Brain (organoid and tissue), 16 donors: ENCODE measurements at places on chromosomes 16 and 17. TPM values are rescaled to one million over a fixed set of nuclear protein-coding genes. Genes with fewer than 3 reads are reported as not detected.

GRCh38 chr17:8312251-8312650 lies 2.2 kb downstream of the ARHGEF15 start:
- DNase-seq = no peak

GRCh38 chr16:17784073-17784472 lies 313.3 kb upstream of the XYLT1 start:
- peak; percentile 38 for DNase-seq

DNA sequence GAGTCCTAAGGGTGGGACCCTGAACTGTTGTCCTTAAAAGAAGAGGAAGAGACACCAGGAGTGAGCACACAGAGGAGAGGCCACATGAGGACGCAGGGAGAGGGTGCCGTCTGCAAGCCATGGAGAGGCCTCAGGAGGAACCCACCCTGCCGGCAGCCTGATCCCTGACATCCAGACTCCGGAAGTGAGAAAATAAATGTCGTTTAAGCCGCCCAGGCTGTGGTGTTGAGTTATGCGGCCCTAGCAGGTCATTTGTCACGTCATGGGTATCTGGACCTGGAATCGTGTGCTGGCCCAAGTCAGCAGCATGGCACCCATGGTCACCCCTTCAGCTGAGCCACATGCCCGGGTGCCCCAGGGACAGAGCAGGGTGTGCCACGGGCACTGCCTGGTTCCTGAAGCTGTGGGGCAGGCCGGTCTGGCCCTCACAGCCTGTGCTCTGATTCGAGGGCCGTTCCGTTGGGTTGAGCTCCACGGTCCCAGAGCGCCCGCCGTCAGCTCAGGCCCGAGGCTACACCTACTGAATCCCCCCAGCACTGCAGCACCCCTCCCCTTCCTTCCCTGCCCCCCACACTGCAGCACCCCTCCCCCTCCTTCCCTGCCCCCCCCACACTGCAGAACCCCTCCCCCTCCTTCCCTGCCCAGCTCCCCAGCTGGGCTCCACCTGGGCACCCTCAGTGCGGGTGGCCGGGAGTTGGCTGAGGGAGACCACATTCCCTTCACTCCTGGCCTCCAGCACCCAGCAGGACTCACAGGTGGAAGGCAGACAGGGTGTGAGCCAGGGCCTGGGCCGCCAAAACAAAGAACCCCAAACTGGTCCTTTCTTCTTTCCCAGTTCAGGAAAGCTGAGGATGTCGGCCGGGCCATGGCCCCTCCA lies 2.7 kb upstream of the CCDC57 start:
- DNase-seq = no peak

DNA sequence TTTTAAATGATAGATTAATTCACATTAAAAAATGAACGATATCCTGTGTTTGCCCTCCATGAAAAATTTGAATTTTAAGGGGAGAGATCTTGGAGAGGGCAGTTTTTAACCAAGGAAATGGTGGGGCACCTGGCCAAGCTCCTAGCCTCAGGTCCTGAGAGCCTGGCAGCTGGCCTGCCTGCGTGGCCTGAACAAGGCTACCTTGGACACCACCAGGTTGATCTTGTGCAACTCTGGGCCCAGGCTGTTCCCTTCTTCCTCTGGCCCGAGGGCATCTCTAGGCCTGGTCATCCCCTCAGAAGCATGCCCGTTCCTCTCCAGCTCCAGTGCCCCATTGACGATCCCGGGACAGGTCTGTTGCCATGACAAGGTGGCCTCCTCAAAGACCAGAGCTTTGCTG lies 33.4 kb upstream of the LONP2 start:
- DNase-seq = no peak

- no peak for DNase-seq
These were observed 354.9 kb upstream of the CDH8 start for GRCh38 chr16:62391134-62391533.

DNA sequence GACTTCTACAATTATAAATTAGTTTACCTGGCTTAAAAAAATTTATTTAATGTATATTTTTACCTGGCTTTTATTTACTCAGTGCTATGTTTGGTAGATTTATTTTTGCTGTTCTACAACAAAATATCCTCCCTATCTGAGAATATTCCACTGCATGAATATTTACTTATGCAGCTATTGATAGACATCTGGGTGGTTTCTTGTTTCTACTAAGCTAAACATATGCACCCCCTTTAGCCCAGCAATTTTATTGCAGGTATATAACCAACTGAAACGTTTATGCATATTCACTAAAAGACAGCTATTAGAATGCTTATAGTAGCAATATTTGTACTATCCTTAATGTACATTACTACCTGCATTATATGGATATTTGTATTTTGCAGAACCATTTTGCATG lies 187.7 kb upstream of the CPHXL start:
- no peak for DNase-seq

GRCh38 chr16:87927195-87927562 lies 9.2 kb downstream of the CA5A start:
- DNase-seq = no peak

GRCh38 chr17:75632863-75633485 lies at the start of gene SMIM5:
Gene SMIM5 (plus strand): TSS chr17:75633434. CDS start chr17:75640202, 6,768 bp downstream.
- DNase-seq = peak; percentile 89

DNA sequence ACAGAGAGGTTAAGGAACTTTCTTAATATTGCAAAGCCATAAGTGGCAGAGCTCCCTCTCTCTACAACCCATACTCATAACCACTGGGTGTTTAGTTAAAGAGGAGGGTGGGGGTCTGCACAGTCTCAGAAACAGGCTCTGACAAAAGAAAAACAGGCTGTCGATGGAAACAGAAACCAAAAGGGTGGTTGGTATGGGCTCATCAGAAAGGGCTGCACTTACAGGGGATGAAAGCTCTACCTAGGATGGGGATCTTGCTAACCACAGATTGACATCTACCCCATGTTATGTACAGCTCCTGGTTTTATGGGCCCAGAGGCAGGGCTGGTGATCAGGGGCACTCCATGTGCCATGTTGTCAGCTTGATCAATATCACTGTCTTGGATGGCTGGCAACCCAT lies 111.4 kb downstream of the CYLD start:
- DNase-seq = no peak

GRCh38 chr17:39393736-39394135 lies 7.7 kb downstream of the FBXL20 start:
- no peak for DNase-seq

- no peak for DNase-seq
These were observed 273.0 kb upstream of the TBX2 start for GRCh38 chr17:61126473-61127249.

GRCh38 chr16:31522071-31522470 lies 5.6 kb upstream of the AHSP start:
- DNase-seq = no peak

- no peak for DNase-seq
These were observed 537.9 kb upstream of the CDH11 start for GRCh38 chr16:65659758-65660157.

- DNase-seq = no peak
These were observed 7.3 kb downstream of the NT5C start for GRCh38 chr17:75124041-75124818.

GRCh38 chr17:45146166-45146565 lies 2.1 kb upstream of the HEXIM1 start:
- no peak for DNase-seq

DNA sequence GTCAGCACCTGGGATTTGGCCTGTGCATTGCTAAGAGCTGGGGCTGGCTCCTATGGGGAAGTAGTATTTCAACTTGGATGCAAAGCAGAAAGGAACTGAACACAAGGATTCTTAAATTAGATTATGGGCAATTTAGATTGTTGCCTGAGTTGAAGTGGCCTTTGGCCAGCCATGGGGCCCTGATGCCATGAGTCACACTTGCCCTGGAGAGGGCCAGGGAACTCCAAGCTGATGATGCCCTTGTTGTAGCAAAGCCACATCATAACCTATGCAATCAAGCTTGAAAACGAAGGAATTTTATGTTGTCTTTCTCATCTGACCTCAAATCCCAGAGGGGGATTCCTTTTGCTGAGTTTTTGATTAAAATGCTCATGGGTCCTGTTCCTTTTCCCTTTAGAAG lies 3.9 kb upstream of the SPATA32 start:
- DNase-seq = no peak

GRCh38 chr17:11742886-11743285 lies 144.6 kb downstream of the DNAH9 start:
- peak; percentile 54 for DNase-seq

Gene RAP1GAP2
- polyA plus RNA-seq = 30.9 TPM

Gene TEKT3
- not detected for polyA plus RNA-seq

Gene KRTAP4-5
- polyA plus RNA-seq = not detected

Gene TMEM92
- polyA plus RNA-seq = not detected

Gene ELMO3
- 6.5 TPM for polyA plus RNA-seq

Gene SOX15
- polyA plus RNA-seq = 5.3 TPM

Gene TEX14
- polyA plus RNA-seq = 0.36 TPM
